ENCODE measurements at places on chromosomes 2 and 18.

DNA sequence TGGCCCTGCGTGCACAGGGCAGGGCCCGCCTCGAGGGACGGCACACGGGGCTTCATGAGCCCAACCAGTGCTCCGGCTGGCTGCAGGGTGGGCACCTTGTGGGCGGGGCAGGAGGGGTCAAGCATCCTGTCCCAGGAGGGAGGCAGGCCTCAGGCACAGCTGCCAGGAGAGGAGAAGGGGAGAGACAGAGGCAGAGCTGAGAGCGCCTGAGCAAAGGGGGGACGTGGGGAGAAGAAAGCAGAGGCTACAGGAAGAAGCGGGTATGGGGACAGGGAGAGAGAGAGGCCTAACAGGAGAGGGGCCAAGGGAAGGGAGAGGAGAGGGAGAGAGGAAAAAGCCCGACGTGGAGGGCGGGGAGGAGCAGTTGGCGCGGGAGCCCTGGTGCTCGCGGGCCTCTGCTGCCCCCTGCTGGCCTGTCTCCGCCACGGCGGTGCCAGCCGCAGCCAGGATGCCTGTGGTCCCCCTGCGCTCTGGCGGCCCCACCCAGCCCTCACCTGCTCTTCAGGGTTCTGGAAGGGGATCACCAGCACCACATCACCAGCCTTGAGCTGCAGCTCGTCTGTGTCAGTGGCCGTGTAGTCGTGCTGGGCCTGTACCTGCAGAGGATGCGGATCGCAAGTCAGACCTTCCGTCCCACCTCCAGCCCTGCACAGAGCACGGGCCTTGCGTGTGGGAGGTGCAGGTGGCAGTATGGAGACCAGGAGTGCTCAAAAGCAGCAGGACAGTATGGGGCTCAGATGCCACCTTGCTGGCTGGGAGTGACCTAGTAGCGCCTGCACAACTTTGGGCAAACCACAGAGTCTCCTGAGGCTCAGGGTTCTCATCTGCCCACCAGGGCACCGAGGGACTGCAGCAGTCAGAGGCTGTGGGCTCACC is 56.8 kb downstream of the BIN1 start:
- DNase-seq = peak; percentile 27

DNA sequence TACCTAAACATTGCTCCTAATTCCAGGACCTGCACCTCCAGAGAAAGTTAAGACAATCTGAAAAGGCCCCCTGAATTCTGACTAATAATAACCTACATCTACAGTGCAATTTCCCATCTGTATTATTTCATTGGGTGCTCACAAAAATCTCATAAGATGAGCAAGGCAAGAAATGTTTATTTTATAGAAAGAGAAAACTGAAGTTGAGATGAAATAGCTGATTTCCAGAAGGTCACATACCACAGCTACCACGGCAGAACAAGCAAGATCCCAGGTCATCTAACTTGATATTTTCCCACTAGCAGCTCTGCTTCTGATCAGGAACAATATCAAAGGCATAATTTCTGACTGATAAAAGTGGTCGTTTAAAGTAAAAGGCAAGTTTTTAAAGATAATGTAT is 105.8 kb upstream of the COL5A2 start:
- DNase-seq = peak; percentile 34

DNA sequence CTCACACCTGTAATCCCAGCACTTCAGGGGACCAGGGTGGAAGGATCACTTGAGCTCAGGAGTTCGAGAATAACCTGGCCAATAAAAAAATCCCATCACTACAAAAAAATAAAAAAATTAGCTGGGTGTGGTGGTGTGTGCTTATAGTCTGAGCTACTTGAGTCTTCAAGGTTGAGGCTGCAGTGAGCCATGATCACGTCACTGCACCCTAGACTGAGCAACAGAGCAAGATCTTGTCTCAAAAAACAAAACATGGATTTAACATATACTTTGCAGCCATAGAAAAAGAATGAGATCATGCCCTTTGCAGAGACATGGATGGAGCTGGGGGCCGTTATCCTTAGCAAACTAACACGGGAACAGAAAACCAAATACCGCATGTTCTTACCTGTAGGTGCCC is 22.2 kb downstream of the SH2D6 start:
- DNase-seq = no peak

- no peak for DNase-seq
Observed at GRCh38 chr2:72112981-72113846, 34.4 kb downstream of the CYP26B1 start.

DNA sequence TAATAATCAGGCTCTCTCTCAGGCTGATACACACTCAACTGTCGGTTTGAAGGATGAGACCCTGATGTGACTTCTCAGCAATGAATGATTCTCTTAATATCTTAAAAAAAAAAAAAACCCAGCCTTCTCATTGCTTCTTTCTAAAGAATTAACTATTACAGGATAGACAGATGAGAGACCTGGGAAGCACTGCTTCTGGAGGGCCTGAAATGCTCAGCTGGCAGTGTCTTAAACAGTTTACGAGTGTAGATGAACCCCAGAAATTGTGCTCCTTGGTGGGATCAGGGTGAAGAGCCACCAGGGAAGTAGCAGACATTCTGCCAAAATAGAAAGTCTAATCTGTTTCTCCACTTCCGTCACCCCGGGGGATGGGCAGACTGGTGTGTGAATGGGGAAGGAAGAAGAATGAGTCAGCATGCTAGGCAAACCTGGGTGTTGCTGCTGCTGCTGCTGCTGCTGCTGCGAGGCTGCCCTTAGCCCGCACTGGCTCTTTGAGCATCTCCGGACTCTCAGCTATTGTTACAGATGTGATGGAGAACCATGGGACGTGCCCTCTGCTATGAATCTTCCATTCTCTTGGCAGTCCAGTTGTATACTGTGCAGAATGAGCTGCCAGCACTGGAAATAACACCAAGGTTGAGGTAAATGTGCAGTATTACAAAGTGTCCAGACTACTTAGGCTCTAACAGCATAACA is 158.4 kb downstream of the SETBP1 start:
- peak; percentile 12 for DNase-seq

DNA sequence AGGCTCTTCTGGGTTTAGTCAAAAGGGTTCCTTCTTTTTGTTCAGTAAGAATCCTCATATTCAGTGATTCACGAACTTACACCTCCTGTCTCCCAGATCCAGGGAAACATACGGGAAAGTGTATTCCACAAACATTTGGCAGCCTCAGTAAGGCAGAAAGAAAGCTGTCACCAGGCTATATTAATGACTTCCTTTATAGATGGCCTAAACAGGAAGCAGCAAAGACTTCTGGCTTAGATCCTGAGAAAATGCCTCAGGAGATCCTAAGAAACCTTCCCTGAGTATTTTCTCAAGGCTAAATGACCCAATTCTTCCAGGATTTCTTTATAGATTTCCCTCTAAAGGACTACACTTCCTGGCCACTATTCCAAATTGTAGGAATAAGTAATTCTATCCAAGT is 1995.5 kb upstream of the CELF4 start:
- DNase-seq = no peak

DNA sequence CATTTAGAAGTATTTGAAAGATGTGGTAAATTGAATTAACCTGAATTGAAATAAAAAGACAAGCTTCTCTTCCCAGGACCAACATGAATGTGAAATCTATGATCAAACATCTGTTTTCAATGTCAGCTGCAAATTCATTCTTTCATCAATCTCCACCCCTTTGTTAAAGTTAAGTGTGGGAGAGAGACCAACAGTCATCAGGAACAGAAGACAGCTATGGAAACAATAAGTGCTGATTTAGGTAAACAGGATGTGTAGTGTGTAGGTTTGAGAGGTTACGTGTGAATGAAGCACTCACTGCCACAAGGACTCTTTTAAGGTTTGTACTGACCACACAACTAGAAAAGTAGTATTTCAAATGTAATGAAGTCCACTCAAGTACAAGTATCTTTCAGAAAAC is 1659.8 kb upstream of the CELF4 start:
- DNase-seq = no peak

DNA sequence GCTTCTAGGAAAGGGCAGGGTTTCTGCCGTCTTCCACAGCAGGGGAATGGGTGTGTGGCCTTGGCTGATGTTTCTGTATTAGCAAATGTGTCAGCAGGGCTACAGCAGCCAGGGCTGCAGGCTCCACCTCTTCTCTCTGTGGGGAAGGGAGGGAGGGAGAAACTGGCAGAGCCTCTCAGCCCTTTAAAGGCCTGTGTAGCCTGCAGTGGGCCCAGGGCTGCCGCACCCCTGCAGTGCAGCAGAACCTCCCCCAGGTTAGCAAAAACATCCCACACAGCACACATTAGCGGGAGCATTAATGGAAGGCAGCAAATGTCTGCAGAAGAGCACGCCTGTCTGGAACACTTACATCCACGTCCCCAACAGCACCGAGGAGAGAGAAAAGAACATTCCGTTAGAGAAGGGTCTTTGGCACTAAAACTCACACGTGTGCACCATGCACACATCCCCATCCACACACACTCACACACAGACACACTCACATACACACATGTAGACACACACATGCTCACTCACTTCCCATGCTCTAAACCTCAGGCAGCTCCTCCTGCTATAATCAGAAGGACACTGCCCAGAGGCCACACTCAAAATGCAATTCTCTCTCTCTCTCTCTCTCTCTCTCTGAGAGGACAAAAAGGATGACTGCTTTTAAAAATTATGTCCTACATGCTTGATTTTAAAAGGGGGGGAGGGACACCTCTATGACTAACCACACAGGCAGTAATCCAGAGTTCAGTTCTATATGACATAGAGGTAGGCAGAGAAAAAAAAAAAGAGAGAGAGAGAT is 24.1 kb downstream of the MRPL35 start:
- peak; percentile 12 for DNase-seq

DNA sequence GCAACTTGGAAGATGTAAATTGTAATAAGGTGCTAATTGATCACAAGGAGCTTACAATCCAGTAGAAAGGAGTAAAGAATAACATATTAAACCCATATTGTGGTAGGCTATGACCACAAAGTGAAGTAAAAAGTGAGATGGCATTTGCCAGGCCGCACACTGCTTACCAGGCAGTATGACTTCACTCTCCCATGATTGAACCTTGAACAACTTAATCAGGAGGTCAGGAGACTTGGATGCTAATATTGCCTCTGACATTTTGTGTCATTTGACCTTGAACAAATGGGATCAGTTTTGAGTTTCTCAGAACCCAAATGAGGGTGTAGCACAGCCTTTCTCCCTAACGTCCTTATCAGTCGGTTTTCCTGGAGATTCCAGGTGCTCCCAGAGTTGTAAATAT is 44.0 kb downstream of the SLC9A2 start:
- DNase-seq = no peak

DNA sequence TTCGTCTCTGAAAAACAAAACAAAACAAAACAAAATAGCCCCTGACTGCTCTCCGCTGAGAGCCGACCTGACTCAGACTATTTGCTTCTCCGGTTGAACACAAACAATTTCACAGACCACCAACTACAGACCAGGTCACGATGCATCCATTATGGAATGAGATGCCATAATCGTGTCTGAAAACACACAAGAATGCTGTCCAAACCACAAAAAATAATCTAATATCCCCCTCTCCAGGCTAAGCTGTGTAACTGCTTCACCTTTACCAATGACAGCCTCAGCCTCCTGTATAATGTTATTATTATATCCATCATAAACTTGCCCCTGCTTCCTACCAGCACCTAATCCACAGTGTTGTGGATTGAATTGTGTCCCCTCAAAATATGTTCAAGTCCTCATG is 114.7 kb downstream of the DNAH6 start:
- DNase-seq = peak; percentile 34

- DNase-seq = no peak
Observed at GRCh38 chr2:99772591-99773331, 282.9 kb upstream of the REV1 start.

DNA sequence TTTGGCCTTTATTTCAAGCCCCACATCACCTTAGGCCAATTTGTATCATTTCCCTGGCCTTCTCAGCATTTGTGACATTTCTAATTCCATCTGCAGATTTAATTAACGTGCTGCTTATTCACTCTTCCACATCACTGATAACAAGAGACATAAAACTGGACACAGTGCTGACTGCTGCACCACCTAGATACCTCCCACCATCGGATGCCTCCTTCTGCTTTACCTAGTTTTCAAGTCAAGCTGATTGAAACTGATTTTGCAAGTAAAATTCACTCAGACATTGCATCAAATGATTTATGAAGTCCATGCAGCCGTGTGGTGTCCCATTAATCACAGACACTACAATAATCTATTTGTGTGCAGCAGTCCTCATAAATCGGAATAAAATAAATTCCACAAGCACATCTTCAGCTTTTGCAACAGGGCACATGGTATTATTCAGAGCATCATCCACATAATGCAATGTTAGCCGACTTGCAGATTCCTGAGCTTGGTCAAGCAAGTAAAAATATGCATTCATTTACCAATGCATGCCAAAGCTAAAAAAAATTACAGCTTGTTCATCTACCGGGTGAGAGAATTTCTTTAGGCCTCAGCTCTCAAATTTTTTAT is 15.9 kb upstream of the CRIM1 start:
- no peak for DNase-seq

- DNase-seq = no peak
Observed at GRCh38 chr18:79011300-79011870, 31.8 kb downstream of the SALL3 start.

DNA sequence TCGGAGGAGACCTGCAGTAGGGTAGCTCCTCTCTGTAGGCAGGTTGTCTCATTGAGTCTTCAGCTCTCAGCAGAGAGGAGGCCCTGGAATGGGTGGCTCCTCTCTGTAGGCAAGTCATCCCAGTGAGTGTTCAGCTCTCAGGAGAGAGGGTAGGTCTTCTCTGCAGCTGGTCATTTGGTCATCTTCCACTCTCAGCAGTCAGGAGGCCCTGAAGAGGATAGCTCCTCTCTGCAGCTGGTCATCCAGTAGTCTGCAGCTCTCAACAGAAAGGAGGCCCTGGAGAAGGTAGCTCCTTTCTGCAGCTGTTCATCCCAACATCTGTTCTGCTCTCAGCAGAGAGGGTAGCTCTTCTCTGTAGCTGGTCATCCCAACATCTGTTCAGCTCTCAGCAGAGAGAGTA is 26.0 kb upstream of the RUFY4 start:
- no peak for DNase-seq

DNA sequence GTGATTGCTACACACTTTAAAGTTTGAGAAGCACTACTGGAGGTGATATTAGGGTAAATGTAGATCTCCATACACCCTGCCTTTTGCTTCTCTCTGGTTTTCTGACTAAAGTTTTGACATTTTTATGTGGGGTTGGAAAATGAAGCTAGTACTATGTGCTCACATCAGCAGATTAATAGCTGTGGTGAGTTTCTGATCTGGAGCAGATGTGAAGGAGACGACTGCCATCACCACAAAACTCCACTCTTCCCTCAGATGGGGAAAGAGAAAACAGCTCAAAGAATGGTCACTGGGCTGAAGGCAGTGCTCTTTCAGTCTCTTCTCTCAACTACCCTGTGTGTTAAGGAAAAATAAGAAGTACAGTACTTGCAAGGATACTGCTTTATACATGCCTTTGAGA is 37.2 kb downstream of the PLEKHA3 start:
- no peak for DNase-seq
